ENCODE measurements at places on chromosomes 11 and 22.

DNA sequence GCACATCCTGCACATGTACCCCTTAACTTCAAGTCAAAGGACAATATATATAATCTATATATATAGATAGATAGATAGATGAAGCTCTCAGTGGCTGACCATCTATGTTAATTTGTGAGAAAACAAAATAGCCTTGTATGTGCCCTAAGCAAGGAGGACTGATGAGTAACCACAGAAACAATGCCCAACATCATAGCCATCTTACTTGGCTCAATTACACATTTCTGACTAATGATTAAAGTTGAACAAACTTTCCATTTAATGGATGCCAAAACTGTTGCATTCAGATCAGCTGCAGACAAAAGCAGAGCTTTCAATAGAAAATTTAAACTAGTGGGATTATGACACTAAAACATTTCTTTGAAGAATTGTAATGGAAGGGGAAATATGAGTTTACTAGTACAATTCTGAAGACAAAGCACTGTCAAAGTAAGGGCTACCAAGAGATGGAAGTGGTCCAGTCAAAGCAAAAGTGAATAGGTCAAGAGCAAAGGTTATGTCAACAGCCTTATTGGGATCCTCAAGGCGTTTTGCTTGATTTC, 1188.2 kb upstream of the RAG2 start:
- DNase-seq: no peak

DNA sequence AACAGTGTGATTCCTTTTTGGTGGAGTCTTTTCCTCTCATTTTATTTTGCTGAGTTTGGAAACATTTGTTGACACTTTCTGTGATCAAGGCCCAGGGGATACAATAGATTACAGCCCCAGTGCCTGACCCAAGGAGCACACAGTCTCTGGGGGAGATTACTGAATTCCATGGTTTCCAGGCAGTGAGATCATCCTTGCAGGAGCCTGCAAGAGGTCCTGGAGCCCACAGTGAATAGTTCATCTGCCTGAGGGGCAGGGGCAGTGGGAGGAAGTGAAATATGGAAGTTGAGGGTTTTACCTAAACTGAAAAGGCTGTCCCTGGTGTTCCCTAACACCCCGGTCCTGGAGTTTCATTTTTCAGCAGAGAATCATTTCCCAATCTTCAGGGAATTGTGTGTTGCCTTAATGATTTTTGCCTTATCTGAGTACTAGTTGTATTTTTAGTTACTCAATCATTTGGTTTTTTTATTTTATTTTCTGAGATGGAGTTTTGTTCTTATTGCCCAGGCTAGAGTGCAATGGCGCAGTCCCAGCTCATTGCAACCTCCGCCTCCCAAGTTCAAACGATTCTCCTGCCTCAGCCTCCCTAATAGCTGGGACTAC, 7.7 kb downstream of the CCS start:
- no peak for DNase-seq

- DNase-seq: no peak
These were observed 99.2 kb upstream of the DBX1 start for GRCh38 chr11:20259506-20259905.

GRCh38 chr22:29312218-29313125, 3.0 kb downstream of the RASL10A start:
- no peak for DNase-seq

- DNase-seq: no peak
These were observed 17.6 kb upstream of the MGAT3 start for GRCh38 chr22:39439170-39439569.
